ENCODE measurements at places on chromosomes 1 and 21.

GRCh38 chr1:116062201-116062600, 49.0 kb upstream of the MAB21L3 start:
- no peak for ATAC-seq

- no peak for ATAC-seq
These were observed 161.8 kb downstream of the CLIC6 start for GRCh38 chr21:34830386-34831170.

- ATAC-seq = no peak
These were observed 29.0 kb upstream of the SARS1 start for GRCh38 chr1:109184687-109185086.

DNA sequence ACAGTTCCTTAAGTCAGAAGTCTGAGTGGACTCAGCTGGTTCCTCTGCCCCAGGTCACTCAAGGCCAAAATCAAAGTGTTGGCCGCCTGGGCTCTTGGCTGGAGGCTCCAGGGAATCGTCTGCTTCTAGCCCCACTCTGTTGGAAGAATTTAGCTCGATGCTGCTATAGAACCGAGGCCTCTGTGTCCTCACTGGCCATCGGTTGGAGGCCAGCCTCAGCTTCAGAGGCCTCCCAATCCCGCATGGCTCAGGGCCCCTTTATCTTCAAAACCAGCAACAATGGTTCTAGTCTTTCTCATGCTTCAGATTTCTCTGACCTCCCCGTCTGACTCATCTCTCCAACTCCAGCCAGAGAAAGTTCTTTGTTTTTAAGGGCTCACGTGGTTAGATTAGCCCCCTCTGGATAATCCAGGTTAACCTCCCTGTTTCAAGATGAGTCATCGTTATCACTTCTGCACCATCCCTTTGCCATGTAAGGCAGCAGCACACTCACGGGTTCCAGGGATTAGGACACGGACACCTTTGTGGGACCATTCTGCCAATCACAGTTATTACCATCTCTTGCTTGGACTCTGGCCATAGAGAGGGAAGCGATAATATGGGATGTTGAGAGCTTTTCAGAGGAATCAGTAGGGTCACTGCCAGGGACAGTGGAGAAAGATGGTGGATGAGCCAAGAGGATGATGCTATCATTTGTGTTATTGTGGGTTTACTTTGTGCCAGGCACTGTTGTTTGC, 13.6 kb downstream of the FHAD1 start:
- ATAC-seq = no peak

GRCh38 chr1:218611916-218612585, 266.9 kb downstream of the TGFB2 start:
- no peak for ATAC-seq

DNA sequence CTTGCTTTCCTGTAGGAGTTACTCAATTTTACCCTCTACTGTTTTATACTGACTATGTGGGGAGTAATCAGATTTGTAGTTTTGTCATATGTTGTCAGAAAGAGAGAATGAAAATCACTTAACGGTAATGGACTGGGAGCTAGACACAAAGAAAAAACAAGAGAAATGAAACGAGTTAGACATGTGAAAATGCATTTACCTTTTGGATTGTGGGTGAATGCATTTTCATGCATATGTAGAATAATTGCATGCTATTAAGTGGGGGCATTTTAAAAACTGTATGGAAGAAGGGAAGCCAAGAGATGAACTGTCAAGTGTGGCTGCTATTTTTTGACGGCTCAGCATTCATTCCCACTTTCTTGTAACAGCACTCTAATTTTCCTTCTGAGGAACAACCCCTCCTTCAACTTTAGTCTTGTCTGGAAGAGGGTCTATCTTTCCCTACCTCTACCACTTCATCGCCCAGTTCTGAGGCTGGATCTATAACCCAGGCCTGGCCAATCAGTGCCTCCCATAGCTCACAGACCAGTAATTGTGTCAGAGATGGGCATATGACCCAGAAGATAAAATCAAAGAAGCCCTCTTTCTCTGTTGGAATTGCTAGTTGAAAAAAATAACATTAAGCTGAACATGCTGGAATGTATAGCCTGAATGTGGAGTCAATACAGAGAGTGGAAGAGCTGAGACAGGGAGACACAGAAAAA, 5.2 kb upstream of the ZNF697 start:
- no peak for ATAC-seq

- ATAC-seq = no peak
These were observed 1500.2 kb upstream of the PRMT6 start for GRCh38 chr1:105556266-105556665.

DNA sequence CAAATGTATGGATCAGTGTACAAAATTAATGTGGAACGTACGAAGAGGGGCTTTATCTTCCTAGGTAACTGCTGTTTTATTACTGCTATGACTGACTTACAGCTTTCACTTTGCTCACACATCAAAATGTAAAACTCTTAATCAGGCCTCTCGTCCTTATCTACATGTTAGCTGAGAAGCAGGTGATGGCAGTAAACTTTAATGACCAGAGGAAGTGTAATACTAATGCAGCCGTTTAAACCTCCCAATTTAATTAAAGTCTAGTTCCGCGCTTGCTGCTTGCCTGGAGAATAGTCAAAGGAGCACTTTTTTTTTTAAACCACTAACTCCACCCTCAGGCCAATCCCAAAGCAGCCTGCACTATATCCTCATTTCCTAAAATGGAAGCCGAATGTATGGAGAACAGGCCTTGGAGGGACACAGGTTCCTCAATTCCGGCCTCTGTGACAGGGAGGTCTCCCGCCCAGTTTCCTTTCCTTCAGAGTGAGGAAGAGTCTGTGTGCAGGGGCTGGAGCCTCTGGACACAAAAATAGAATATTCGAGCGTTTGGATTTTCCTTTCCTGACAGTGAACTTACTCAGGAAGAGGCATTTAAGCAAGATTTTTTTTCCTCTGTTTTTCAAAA, 36.7 kb upstream of the RASAL2 start:
- no peak for ATAC-seq

DNA sequence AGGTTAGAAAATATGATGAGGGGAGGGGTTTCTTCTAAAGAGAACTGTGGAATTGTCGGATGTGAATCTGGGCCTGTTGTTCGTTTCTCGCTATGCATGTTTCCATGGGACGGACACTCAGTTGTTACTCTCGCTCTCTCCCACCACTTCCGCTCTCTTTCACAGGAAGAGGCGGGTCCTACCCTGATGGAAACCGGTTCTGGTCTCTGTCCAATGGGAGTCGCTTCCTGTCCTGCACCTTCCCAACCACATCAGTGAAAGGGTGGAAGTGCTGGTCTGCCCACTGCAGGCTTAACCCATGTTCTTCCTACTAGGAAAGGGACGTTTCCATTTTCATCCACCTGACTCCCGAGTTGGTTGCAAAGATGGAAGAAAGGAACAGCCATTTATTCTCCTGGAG, 119.4 kb downstream of the KCNJ15 start:
- peak; percentile 30 for ATAC-seq

DNA sequence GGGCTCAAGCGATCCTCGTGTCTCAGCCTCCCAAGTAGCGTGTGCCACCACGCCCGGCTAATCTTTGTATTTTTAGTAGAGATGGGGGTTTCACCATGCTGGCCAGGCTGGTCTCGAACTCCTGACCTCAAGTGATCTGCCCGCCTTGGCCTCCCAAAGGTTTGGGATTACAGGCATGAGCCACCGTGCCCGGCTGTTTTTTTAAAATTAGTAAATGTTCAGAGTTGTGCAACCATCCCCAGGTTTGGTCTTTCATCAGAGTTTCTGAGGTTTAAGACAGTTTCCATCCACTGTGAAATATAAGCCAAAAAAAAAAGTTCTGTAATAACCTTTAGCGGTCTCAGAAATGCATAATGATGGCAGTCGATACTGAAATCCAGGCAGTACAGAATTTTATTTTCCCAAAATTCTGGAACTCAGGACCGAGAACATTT, 550 bp upstream of the SYT11 start:
- peak; percentile 12 for ATAC-seq

DNA sequence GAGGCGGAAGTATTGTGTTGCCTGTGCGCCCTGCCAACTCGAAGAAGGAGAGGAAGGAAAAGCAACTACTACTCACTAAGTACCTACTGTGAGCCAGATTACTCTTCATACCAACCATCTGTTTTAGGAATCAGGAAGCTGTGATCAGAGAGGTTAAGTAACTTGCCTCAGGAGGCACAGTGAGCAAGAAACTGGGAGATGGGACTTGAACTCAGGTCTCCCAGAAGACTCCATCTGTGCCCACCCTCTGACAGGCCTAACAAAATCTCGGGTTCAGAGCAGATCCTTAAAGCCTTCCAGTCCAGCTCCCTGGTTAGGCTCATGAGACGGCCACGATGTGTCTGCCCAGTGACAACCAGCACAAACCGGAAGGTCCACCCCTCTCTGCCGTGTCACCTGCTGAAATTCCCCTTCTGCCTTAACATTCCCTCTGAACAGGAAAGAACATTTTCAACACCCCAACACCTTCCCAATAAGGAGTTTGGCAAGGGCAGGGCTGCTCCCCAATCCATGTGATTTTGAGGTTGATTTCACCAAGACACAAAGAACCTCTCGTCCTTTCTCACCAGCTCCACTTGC, 230.1 kb downstream of the TOMM20 start:
- ATAC-seq = no peak

GRCh38 chr1:199706826-199707606, 320.5 kb upstream of the NR5A2 start:
- no peak for ATAC-seq

DNA sequence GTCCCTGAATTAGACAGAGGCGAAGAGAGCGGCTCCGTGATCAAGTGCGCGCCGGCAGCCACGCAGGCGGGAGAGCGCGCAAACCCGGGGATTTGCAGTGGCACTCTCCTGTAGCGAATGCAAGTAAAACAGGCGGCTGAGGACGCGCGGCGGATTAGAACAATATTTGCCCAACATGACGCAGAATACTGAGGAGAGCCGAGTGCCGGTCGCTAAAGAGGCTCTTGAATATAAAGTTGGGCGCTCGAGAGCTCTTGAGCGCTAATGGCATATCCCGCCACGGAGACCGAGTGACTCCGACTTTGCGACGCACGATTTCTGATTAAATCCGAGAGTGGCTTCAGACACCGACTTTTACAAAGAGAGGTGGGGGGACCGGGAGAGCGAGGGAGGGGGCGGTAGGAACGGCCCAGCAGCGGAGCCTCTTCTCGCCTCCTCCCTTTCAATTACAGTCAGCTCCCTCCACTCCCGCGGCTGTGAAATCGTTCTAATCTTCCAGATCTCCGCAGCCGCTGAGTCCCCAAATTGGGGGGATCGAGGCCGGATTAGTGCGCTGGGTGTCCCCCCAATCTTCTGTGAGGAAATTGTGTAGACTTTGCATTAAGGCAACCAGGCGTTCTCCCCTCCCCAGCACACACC, 2.3 kb downstream of the PAX7 start:
- no peak for ATAC-seq

DNA sequence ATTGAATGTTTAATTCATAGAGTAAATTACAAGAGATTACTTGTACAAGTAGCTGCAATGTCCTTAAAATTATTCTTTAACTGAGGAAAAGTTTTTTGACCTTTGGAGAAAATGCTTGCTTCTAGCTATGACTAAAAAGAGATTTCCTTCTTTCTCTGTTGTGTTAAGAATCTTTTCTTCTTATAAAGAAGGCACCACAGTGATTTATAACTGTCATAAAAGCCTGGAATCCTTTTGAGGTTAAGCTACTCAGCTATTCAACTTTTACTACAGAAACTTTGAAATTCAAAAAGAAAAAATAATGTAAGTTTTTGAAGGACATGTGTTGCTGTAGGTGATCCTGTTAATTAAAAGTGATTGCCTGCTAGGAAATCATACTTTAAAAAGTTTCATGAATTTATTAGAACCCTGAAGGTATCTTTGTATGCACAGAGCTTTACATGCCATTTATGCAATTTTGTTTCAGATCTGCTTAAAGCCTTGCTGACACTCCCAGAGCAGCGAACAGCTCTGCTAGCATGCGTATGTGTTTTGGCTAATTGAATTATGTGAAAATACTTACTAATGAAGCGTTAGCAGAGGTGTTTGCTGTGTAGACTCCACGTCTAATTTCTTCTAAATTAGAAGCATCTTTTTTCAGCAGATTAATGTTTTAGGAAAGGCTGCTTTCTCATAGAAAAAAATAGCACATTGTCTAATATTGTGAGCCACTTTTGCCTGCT, 94.7 kb upstream of the SMYD2 start:
- no peak for ATAC-seq

DNA sequence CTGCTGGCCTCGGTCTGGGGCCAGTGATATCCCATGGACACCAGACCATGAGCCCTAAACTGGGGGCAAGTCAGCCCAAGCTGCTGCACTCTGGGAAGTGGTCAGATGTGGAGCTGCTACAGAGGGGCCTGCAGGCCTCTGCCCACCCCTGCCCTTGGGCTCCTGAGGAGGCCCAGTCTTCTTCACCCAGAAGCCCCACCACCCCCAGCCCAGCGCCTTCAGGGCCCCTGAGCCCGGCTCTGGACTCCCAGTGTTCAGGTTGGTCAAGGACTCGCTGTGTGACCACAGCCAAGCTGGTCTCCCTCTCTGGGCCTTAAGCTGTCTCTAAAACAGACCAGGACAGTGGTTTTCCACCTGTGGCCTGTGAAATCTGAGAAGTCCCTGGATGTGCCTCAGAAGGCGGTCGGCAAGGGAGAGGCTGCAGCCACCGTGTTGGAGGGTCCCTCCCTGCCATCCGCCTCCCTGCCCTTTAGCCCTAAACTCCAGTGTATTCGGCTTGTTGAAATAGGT, 79.7 kb upstream of the TMEM51 start:
- ATAC-seq = peak; percentile 13

- ATAC-seq = no peak
These were observed 683.3 kb upstream of the CXADR start for GRCh38 chr21:16829532-16829931.

DNA sequence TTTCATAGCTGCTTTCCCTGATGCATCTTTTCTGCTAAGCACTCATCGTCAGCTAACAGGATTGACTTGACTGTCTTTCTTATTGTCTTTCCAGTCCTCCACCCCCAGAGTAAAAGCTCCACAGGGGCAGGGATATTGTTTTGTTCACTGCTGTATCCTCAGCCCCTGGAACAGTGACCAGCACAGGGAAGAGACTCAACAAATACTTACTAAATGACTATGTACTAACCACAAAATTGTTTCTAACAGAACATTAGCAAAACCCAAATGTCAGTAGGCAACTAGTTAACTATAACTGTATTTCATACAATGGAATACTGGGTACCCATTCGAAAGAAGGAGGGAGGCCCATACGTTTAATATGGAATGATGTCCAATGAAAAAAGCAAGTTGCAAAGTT, 53.0 kb downstream of the BCAR3 start:
- no peak for ATAC-seq

- ATAC-seq = peak; percentile 67
These were observed 269.8 kb downstream of the S1PR1 start for GRCh38 chr1:101506541-101507164.

GRCh38 chr1:34603594-34603993, 151.3 kb upstream of the GJB5 start:
- no peak for ATAC-seq

- no peak for ATAC-seq
These were observed 19.4 kb upstream of the TMEM201 start for GRCh38 chr1:9569267-9569666.

DNA sequence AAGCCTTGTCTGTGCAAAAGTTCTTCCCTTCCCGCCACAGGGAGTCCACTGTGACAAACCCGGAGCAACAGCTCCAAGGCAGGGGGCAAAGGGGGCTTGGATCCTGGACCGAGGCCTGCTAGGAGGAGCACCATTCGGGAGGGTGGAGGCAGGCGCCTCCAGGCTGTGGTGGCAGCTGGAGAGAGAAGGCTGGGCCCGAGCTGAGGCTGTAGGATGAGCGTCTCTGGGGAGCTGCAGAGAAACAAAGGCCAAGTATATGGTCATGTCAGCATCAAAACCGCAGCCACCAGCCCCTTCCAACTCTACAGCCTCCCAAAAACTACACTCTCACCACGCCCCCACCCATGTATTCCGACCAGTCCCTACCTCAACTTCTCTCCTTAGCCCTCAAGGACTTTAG, 579 bp downstream of the SH3BP5L start:
- no peak for ATAC-seq

- ATAC-seq = no peak
These were observed 116.8 kb upstream of the WNT4 start for GRCh38 chr1:22259551-22260282.
